ENCODE measurements at places on chromosomes 16 and 17.

DNA sequence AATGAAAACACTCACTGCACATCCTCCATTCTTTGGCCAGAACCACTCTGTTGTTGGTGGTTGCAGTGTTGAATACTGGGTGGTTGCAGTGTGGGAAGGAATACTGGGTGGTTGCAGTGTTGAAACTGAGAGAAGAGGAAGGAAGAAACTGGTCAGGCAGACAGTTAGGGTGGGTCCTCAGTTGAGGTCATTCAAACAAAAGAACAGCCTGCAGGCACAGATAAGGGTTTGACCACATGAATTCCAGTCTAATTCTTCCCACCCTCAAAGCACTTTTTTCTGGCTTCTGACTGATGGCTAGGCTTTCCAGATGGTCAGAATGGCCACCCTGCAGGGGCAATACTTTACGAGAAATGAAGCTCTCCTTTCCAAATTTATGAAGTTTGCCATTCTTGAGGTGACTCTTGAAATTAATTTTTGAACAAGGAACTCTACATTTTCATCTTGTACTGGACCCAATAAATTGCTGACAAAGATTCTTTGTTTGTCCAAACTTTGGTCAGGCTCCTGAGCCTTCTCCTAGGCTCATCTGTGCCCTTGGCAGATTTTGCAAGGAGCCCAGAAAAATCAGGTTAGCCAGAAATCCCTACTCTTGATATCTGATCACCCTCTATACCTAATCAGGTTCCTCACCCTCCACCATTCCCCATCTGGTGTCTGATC, 596.6 kb upstream of the CDH5 start:
- DNase-seq: no peak

- DNase-seq: no peak
Observed at GRCh38 chr17:27895123-27895895, 2.1 kb upstream of the LYRM9 start.

DNA sequence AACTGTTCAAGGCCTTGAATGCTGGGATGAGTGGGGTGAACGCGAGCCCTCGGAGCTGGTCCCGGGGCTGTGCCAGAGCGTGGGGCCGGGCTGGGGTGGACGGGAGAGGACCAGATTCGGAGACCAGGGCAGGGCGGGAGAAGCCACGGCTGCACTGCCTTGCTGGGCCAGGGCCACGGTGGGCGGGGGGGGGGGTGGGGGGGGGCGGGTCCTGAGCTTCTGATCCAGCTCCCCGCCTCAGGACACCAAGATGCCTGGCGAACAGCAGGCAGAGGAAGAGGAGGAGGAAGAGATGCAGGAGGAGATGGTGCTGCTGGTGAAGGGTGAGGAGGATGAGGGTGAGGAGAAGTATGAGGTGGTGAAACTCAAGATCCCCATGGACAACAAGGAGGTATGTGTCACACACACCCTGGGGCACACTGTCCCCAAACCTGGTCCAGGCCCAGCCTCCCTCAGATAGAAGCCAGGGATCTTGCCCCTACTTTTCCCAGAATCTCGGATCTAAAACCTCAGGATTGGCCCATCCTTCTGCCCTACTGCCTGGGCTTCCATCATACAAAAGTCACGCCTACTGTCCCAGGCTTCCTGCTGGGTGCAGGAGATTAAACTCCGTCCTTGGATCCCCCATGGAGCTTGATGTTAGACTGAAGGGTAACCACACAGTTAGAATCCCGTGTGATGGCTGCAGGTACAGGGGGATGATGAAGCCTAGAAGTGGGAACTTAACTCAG, 563 bp downstream of the ZNF771 start:
- DNase-seq: no peak

- no peak for DNase-seq
Observed at GRCh38 chr16:1089439-1089821, 6.6 kb downstream of the C1QTNF8 start.

GRCh38 chr17:60606036-60606435, 6.0 kb downstream of the PPM1D start:
- no peak for DNase-seq

DNA sequence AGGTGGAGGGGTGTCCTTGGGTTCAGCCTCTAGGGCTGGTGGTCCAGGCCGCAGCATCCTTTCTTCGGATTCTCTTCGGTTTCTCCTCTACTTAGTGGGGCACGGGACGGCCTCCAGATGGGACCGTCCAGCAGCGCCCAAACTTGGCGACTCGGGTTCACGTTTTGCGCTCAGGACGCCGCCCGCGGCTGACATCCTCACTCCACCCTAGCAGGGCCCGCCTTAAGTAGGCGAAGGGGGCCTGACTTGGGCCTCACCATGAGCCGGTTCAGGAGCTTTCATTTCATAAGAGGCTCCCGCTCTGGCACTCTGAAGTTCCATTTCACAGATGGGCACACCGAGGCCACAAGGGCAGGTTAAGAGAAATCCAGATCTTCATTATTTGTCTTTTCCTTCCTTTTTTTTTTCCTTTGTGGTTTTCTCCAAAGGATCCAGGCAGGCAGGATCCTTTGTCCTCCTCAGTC, 141.2 kb downstream of the SEC14L1 start:
- no peak for DNase-seq

All from AML-193 (cell line).